ENCODE measurements at places on chromosomes 16 and 17.
A peak's percentile ranks its signal among the peaks of the same experiment; 100 is the strongest.

GRCh38 chr17:15273141-15273793 lies 8.1 kb upstream of the PMP22 start:
- no peak for DNase-seq

DNA sequence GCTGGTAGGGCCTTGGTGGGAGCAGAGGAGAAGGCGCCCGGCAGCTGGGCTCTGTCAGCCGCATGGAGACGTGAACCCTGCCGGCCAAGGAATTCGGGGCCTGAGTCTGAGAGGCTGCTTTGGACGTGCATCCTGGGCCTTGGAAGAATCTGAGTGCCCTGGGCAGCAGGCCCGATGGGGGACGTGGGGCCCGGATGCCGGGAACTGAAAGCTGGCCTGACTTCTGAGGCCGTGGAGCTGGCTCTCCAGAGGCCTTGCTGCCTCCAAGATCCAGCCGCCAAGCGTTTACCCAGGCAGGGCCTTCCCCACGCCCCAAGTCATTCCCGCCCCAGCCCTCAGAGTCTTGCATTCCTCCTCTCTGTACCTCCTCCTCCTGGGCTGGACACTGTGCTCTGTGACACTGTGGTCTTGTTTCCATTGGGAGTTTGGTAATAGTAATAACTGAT lies 37.2 kb downstream of the NKD1 start:
- DNase-seq: no peak

DNA sequence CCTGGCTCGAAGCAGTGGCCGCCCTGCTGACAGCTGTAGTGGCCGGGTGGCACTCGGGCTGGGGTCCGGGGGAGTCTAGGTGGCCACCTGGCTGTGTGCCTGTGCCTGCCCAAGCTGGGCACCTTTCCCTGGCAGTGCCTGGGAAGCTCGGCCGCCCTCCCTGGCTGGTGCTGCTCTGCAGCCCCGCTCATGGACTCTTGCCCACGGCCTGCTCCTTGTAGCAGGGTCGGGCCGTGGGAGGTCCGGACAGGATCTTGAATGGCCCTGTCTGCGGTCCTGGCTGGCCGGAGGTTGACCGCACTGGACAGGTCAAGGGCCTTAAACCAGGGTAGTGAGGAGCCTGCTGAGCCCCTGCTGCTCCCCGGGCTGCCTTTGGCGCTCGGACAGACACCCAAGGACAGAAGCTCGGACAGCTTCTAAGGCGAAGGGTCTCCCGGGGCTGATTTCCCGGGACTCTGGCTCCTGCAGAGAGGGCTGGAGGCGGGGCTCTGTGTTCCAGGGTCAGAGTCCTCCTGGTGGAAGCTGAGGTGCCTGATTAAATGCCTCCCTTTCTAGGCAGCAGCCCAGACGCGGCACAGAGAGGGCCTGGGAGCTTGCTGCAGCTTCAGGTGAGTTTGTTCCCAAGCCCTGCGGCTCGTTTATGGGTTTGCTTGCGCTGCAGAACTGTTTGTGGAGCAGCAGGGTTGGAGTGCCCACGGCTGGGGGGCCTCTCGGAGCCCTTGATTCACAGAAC lies 6.0 kb downstream of the CAPN15 start:
- no peak for DNase-seq

GRCh38 chr16:56558024-56558747 lies 6.7 kb upstream of the MT4 start:
- no peak for DNase-seq

DNA sequence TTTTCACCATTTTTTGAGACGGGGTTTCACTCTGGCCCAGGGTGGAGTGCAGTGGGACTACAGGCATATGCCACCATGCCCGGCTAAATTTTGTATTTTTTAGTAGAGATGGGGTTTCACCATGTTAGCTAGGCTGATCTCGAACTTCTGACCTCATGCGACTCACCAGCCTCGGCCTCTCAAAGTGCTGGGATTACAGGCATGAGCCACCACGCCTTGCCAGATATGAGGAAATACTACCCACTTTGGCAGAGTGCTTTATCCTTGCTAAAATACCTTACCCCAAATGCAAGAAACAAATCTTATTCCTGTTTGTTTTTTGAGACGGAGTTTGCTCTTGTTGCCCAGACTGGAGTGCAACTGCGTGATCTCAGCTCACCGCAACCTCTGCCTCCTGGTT lies 62.9 kb upstream of the MGAT5B start:
- DNase-seq: no peak

DNA sequence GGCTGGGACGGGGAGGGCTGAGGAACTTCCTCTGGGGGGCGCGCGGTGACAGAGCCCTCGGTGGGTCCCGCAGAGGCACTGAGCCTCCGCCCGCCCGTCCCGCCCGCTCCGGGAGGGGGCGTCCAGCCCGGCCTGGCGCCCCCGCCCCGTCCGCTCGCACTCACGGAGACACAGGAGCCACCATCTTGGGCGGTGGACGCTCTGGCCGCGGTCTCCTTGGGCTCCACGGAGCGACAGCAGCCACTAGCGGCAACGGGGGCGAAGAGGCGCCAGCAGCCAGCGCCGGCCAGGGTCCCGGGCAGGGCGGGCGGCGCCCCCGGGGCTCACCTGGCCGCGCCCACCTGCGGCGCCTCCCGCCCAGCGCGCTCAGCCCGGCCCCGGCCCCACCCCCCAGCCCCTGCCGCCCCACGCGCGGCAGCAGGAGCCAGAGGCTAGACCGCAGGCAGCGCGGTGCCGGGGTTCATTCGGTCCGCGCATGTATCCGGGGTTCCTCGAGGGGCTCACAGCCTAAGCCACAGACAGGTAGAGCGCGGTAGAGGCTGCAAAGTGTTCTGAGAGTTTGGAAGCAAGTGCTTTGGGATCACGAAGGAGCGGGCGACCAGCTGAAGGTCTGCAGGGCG lies at the start of gene C17orf113:
TSS of gene C17orf113 (minus strand) at position 209 of the 620 bp plus-strand sequence. CDS start 7,225 bp downstream, outside the sequence.
- DNase-seq: peak; percentile 31

DNA sequence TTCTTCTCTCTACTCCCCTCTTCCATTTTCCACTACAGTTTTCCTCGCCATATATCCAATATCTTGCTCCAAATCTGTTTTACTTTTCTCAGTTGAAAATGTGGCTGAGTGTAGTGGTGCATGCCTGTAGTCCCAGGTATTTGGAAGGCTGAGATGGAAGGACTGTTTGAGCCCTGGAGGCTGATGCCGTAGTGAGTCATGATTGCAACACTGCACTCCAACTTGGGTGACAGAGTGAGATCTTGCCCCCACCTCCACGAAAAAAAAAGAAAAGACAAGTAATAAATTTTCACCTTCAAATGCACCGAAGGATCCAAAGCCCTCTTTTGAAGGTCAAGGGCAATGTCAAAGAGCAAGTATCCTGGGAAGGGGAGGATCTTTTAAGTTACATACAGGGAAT lies 592.3 kb downstream of the TMEM114 start:
- DNase-seq: no peak

GRCh38 chr16:10575506-10576130 lies 4.8 kb downstream of the EMP2 start:
- no peak for DNase-seq

- no peak for DNase-seq
These were observed 51.3 kb upstream of the AMZ2 start for GRCh38 chr17:68196394-68197090.

DNA sequence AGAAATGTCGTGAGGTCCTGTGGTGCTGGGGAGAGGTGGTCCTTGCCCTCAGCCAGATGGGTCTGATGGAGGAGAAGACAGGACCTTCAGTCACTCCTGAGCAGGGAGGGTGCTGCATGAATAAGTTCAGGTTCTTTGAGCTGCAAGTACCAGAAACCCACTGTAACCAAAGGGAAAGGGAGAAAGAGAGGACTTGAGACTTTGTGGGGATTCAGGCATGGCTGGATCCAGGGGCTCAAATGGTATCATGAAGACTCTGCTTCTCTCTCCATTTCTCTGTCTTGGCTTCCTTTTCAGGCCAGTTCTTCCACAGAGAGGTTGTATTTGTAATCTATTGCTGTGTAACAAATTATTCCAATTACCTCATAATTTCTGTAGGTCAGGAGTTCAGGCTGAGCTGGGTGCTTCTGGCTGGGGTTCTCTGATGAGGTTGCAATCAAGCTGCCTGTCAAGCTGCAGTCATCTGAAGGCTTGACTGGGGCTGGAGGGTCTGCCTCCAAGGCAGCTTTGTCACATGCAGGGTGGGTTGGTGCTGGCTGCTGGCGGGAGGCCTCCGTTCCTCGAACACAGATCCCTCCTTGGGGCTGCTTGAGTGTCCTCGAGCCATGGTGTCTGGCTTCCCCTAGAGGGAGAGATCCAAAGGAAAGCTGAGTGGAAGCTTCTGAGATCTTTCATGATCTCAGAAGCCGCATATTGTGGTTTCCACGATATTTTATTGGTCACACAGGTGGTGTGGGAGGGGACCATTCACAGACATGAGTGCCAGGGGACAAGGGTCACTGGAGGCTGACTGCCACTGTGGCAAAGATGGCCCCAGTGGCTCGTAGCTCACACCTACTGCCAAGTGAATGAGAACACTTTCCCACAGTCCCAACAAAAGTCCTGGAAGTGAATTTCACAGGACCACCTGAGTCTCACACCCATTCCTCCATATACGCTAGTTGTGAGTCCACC lies 5.9 kb upstream of the ADCY7 start:
- DNase-seq: no peak

DNA sequence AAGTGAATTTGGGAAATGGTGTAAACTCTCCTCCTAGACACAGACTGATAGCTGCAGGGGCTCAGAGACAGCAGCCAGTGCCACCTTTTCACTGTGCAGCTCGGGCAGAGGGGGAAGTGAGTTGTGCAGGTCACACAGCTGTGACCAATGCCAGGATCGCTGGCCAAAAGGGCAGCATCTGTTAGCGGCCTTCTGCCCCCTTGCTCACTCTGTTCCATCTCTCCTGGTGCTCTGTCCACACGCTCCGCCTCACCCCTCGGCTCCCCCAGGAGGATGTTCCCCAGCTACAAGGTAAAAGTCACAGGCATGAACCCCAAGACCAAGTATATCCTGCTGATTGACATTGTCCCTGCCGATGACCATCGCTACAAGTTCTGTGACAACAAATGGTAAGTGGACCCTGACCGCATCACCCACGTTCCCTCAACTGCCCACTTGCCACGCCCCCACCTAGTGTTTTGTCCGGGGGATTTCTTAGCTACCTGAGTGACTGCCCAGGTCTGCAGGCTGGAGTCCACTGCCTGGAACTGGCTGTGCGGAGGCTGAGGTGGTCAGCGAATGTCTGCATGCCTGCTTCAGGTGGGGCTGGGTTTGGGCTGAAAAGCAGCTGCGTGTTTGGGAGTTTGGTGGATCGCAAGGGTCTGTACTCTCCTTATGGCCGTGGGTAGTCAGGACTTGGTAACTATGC lies 13.5 kb downstream of the TBX4 start:
- DNase-seq: no peak

DNA sequence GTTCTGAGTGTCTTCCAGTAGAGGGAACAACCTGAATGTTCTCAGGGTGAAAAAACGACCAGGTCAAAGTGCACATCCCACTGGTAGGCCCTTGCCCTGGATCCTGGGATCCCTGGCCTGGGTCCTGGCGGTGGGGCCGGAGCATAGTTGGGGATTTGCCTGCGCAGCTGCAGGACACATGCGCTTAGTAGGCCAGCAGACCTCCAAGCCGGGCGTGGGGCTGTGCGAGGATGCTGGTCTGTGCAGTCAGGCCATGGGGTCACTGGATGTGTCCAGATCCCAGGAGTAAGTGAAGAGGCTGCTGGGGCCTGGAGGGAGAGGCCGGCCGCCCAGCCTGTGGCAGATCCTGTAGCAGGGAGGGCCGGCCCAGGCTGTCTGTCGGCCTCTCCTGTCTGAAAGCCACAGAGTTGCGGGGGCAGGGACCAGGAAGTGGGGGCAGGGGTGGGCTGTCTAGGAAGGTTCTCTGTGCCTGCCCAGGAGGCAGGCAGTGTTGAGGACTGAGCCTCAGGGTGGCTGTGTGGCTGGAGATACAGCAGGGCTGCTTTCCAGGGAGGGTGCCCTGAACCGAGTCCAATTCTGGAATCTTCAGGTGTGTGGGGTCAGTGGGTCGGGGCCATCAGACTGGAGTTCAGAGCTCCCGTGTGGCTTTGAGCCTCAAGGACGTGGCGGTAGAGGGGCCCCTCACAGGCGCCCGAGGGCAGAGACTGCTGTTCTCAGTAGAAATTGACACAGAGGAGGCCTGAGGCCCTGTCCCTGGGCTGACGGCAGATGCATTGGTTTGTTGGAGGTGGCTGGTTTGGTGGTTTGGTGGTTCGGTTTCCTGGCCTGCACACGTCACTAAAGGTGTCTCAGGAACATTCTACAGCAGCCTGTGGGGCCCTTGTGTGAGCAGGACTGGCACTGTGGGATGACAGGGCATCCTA lies 17.2 kb upstream of the NUDT16L1 start:
- peak; percentile 89 for DNase-seq

- DNase-seq: no peak
These were observed 1.2 kb upstream of the CES1 start for GRCh38 chr16:55834049-55834448.

DNA sequence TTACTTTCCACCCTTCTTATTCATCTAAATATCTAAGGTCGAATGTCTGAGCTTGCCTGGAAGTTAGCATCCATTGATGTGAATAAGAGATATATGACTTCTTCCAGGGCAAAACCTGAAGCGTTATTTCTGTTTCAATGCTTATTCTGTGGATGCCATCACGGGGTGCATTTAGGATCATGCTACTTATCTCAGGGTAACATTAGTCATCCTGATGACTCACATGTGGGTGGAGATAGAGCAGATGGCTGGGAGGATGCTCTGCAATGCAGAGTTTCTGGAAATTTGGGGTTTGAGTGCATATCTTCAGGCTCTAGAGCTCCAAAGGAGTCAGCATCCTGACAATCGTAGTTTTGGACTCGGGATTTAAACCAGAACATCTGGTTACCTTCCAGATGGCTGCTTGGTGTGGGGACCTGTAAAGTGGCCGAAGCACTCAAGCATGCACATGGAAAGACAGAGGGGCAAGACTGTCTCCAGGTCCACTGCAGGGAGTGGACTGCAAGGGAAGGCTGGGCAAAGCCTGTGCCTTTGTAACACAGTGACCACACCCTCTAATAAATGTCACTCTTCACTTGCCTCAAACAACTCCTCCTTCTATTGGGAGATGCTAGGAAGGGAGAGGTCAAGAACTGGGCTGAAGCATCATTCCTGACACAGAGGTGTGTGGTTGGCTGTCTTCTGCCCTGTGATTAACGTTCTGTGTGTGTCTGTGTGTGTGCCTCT lies 175.2 kb upstream of the SALL1 start:
- DNase-seq: no peak

GRCh38 chr17:66326476-66327047 lies 24.1 kb downstream of the PRKCA start:
- no peak for DNase-seq

GRCh38 chr17:28716740-28717577 lies 709 bp downstream of the RAB34 start:
- no peak for DNase-seq

DNA sequence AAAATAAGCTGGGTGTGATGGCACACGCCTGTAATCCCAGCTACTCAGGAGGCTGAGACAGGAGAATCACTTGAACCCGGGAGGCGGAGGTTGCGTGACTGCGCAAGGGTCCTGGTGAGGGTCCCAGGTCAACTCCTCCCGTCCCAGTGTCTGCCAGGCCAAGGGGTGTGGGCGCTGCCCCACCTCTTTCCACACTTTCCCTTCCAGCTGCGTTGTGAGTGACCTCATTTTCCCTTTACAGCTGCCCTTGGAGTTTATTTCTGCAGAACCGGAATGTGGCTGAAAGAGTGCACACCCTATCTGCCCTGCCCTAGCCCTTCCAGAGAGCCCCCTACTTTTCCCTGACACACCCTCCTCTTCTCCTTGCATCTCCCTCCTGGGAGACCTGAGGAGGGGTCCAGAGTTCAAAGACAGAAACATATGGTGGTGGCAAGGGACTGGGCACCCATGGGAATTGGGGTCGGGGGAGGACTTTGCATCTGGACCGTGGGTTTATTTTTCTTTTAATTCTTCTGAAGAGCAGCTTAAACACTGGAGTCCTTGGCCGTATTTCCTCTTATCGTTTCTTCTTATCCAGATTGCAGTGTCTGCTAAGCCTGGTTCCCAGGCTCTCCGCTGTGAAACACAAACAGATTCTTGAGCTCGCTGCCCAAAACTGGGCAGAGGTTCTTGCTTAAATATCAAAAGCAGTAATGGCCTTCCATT lies 20.9 kb downstream of the MRC2 start:
- DNase-seq: no peak

All from activated CD4-positive, alpha-beta memory T cell treated with anti-CD3 and anti-CD28 coated beads, Interleukin-2, amount 10 ng/mL, durations not matched to agents 7 days and 5 days (primary cell).